ENCODE measurements at places on chromosomes 6 and 20. TPM values are rescaled to one million over a fixed set of nuclear protein-coding genes. Genes with fewer than 3 reads are reported as not detected.

PPP1R3G gene
- total RNA-seq, result 1.3 TPM

CD93 gene
- total RNA-seq, result 0.07 TPM

DNA sequence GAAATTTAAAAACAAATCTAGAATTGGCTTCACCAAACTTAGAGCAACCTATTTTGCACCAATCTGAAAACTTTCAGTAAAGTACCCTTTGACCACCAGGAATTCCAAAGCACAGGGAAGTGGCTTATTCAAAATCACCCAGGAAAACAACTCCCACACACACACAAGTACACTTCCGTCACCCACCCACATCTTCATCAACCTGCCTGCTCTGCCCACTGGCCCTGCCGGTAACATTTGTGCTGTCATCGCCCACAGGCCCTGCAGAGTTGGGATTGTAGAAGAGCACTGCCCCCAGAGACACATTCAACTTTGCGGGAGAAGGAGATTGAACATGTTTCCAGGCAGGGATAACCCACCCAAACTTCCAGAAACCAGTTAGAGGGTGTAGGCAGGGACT, 19.3 kb upstream of the SCML4 start:
- H3K4me3 ChIP-seq, result no peak overlapping the region
- DNase-seq, result no peak
- H3K36me3 ChIP-seq, result no peaks in the 10 kb centered on the region
- H3K4me1 ChIP-seq, result no peaks in the 10 kb centered on the region
- H3K27ac ChIP-seq, result no peak overlapping the region
- peaks cover 23% of the 10 kb centered on the region for H3K27me3 ChIP-seq

DNA sequence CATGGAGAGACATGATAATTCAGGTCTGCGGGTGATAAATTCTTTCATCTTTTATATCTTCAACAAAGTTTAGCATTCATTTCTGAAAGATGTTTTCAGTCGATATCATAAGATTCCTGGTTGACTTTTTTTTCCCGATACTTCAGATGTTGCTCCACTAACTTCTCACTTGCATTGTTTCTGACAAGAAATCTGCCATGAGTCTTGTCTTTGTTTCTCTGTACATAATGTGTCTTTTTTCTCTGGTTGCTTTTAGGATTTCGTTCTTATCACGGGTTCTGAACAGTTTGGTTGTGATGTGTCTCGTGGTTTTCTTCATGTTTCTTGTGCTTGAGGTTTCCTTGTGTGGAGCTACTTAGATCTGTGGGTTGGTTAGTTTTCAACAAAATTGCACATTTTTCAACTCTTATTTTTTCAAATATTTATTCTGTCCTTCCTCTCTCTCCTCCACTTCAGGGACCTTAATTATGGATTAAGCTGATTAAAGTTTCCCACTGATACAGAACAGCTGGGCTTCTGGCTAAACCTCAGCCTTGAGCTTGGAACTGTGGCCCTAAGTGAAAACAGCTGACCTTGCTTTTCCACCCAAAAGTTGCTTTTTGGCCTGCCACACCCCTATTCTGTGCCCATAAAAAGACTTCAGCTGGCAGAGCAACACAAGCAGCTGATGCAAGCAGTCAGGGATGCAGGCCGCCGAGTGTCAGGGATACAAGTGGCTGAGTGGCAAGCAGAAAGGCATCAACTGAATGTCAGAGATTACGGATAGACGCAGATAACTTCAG, 97.9 kb upstream of the SNX9 start:
- DNase-seq, result no peak
- no peak overlapping the region for H3K4me3 ChIP-seq
- H3K27ac ChIP-seq, result no peak overlapping the region
- H3K36me3 ChIP-seq, result peaks cover 13% of the 10 kb centered on the region
- H3K4me1 ChIP-seq, result peaks cover 9% of the 10 kb centered on the region
- H3K27me3 ChIP-seq, result no peaks in the 10 kb centered on the region

GRCh38 chr6:99498421-99498820, 16.8 kb downstream of the USP45 start:
- H3K36me3 ChIP-seq, result peaks cover 14% of the 10 kb centered on the region
- H3K27me3 ChIP-seq, result no peaks in the 10 kb centered on the region
- H3K4me1 ChIP-seq, result peaks cover 4% of the 10 kb centered on the region
- DNase-seq, result no peak
- no peak overlapping the region for H3K27ac ChIP-seq

- H3K36me3 ChIP-seq, result peaks cover 2% of the 10 kb centered on the region
- H3K27ac ChIP-seq, result no peak overlapping the region
- no peak overlapping the region for H3K4me3 ChIP-seq
- DNase-seq, result no peak
- H3K4me1 ChIP-seq, result peaks cover 57% of the 10 kb centered on the region
These were observed 21.4 kb downstream of the JARID2 start for GRCh38 chr6:15267221-15267620.

- peak overlapping the region; percentile 98 for H3K4me3 ChIP-seq
- peaks cover 6% of the 10 kb centered on the region for H3K36me3 ChIP-seq
- peak overlapping the region; percentile 99 for H3K27ac ChIP-seq
- DNase-seq, result no peak
- H3K4me1 ChIP-seq, result peaks cover 30% of the 10 kb centered on the region
These were observed 570 bp upstream of the ANKS1A start for GRCh38 chr6:34888514-34888856.

DNA sequence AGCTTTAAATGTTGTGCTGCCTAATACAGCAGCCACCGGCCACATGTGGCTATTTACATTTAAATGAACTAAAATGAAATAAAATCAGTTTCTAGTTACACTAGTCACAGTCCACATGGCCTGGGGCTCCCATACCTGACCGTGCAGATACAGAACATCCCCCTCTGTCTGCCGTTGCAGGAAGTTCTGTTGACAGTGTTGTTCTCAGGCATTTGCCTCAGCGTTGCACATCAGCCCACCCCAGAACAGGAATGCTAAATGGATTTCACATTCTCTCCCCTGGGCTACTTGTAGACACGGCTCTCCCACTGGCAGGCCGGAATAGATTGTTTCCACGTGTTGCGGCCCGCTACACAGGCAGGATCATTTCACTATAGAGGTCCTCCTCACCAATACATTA, 26.3 kb downstream of the JAG1 start:
- H3K36me3 ChIP-seq, result peaks cover 53% of the 10 kb centered on the region
- peaks cover 85% of the 10 kb centered on the region for H3K4me1 ChIP-seq
- H3K27ac ChIP-seq, result peak overlapping the region; percentile 94
- H3K4me3 ChIP-seq, result no peak overlapping the region

GRCh38 chr20:57660922-57661745, 40.9 kb upstream of the ZBP1 start:
- no peak overlapping the region for H3K4me3 ChIP-seq
- H3K4me1 ChIP-seq, result peaks cover 7% of the 10 kb centered on the region
- peak; percentile 6 for DNase-seq

DNA sequence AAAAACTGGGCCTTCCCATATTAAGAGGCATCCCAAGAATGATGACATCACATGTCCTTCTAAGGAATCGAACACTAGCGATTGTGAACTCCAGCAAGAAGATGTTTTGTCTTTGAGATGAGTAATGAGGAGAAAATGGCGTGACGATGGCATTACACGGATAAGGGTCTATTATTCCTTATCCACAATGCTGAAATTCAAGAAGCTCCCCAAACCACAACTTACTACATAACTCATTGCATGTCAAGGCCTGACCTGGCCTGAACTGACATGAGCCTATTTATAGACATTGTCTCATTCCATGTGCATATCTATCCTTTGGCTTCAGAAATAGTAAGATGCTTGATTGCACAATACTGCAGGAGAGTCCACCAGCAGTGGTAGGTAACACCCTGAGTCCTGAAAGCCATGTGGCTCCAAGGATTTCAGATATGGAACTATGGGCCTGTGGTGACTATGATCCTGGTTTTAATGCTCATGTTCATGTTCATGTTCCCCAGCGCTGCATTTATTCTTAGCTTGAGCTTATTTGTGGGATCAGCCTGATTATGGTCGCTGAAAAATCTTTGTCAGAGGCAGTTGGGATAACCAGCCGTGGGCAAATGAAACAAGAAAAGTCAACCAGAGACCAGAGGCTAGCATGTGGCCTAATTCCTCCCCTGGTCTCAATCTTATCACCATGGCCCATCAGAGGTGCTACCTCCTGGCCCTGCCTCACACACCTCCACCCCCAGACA, 183.2 kb upstream of the JARID2 start:
- H3K4me3 ChIP-seq, result no peak overlapping the region
- H3K27ac ChIP-seq, result no peak overlapping the region
- H3K4me1 ChIP-seq, result peaks cover 29% of the 10 kb centered on the region
- no peaks in the 10 kb centered on the region for H3K27me3 ChIP-seq
- no peak for DNase-seq
- H3K36me3 ChIP-seq, result no peaks in the 10 kb centered on the region

DNA sequence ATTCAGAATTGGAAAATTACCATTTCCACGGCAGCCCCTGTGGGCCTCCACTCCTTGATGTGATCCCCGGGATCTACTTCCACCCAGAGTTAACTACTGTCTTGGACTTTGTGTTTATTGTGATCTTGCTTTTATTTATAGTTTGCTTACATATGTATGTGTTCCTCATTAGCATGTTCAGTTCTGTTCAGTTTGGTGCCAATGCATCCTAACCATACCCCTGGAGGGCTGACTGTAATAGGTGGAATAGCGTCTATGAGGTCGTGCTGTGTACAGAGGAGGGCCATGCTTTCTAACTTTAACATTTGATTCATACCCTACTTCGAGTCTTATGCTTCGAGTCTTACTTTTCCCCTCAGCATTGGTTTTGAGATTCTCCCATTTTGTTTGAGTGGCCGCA, 104.3 kb upstream of the SLC24A3 start:
- H3K36me3 ChIP-seq, result no peaks in the 10 kb centered on the region
- H3K4me1 ChIP-seq, result no peaks in the 10 kb centered on the region
- H3K4me3 ChIP-seq, result no peak overlapping the region
- peaks cover 12% of the 10 kb centered on the region for H3K27me3 ChIP-seq
- DNase-seq, result no peak
- no peak overlapping the region for H3K27ac ChIP-seq

- H3K27ac ChIP-seq, result no peak overlapping the region
- H3K27me3 ChIP-seq, result peaks cover 75% of the 10 kb centered on the region
- H3K36me3 ChIP-seq, result no peaks in the 10 kb centered on the region
- DNase-seq, result no peak
- no peak overlapping the region for H3K4me3 ChIP-seq
These were observed 8.4 kb upstream of the ACSS1 start for GRCh38 chr20:25066386-25066785.

DNA sequence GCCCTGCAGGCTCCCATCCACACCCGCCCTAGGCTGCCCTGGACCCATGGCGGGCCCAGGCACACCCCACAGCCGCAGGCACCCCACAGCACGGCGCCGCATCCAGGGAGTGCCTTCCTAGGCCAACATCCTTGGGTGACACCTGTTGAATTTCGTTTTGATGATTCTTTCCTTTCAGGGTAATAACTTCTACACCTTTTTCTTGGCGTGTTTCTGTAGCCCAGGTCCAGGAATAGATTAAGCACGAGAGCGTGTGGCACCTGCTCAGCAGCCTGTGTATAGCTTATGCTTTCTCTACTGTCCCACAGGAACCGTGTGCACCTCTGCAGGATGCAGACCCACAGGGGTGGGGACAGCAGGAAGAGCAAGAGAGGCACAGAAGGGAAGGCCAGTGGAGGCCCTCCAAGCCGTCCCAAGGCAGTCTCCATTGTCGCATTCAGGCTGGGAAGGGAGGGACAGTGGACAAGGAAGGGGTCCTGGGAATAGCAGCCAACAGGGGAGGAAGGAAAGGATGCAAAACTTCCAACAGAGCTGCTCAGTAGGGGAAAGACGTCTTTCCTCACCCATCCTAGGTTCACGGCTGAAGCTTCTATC, 118.1 kb upstream of the AFDN start:
- H3K27ac ChIP-seq, result no peak overlapping the region
- H3K4me1 ChIP-seq, result peaks cover 2% of the 10 kb centered on the region
- DNase-seq, result no peak
- H3K36me3 ChIP-seq, result no peaks in the 10 kb centered on the region

DNA sequence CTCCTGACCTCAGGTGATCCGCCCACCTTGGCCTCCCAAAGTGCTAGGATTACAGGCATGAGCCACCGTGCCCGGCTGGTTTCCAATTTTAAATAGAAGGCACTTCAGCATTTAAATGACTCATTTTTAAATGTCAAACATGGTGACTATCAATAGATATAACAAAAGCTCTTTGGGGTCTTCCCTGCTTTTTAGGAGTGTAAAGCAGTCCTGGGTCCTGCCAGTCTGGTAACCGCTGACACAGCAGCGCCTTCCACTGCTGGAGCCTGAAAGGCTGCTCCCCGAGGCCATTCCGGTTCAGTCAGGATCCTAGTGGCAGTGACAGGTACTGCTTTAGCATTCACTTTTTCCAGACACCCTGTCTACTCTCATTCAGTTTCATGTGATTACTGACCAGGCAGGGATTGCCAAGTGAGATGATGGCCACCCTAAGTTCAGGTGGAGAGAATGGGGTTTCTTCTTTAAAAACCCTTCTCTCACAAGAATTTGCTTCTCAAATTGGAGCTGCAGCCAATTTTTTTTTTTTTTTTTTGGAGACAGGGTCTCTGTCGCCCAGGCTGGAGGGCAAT, 5.1 kb downstream of the DIDO1 start:
- no peaks in the 10 kb centered on the region for H3K36me3 ChIP-seq
- H3K27ac ChIP-seq, result peak overlapping the region; percentile 94
- H3K4me3 ChIP-seq, result no peak overlapping the region
- H3K4me1 ChIP-seq, result peaks cover 58% of the 10 kb centered on the region
- no peaks in the 10 kb centered on the region for H3K27me3 ChIP-seq
